ENCODE measurements at places on chromosomes 12 and 14.

GRCh38 chr12:8661016-8661415 is 1.6 kb downstream of the MFAP5 start:
- no peak for DNase-seq

- no peak for DNase-seq
These were observed 824 bp upstream of the TARBP2 start for GRCh38 chr12:53500142-53500775.

DNA sequence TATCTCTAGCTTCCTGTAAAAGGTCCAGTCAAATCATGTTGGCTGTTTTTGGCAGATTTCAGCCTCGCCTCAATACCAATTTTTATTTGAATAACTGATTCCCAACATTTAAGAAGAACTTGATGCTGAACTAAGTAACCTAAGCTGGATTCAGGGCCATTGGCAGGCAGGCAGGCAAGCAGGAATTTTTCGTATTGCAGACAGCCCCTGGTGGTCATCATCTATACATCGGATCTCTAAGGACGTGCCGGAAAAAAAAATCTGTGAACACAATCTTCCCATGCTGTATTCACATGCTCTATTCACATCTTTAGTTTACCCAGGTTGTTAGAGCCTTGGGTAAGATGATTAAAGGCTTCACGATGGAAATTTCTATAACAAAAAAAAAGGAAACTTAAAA is 7.0 kb downstream of the VCPKMT start:
- DNase-seq, result no peak

GRCh38 chr14:37090026-37090425 is 82.4 kb downstream of the SLC25A21 start:
- no peak for DNase-seq

Measured in activated gamma-delta T cell treated with Interleukin-2 at 50 U/mL for 16 hours (primary cell).